ENCODE measurements at places on chromosomes 12 and 14. TPM values are rescaled to one million over a fixed set of nuclear protein-coding genes. Genes with fewer than 3 reads are reported as not detected.
A peak's percentile ranks its signal among the peaks of the same experiment; 100 is the strongest.

The ERBB3 gene
- 212 TPM for polyA plus RNA-seq

The KRT71 gene
- not detected for polyA plus RNA-seq

The PRPH gene
- polyA plus RNA-seq, result 1.4 TPM

The NAV3 gene
- 22.2 TPM for polyA plus RNA-seq

The TMEM179 gene
- 0.86 TPM for polyA plus RNA-seq

- DNase-seq, result no peak
Observed at GRCh38 chr12:65594409-65594808, 229.9 kb upstream of the HMGA2 start.

GRCh38 chr14:104665657-104666522 lies 23.5 kb upstream of the INF2 start:
- DNase-seq, result no peak

DNA sequence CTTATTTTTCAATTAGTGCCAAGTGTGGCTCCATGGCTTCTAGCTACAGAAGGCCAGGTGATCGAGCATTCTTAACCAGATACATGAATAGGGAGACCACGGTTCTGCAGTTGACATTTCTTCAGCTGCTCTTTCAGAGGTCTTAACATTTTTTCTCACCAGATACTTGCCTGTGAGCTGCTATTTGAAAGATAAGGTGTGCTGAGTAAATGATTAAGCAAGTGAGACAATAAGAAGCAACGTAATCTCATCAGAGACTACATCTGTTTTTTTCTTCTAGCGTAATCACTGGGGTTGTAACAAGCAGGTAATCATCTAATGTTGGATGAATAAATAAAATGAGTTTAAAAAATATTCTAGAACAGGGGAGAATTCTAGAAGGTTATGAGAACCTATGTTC lies 912.9 kb downstream of the DIO2 start:
- no peak for DNase-seq

DNA sequence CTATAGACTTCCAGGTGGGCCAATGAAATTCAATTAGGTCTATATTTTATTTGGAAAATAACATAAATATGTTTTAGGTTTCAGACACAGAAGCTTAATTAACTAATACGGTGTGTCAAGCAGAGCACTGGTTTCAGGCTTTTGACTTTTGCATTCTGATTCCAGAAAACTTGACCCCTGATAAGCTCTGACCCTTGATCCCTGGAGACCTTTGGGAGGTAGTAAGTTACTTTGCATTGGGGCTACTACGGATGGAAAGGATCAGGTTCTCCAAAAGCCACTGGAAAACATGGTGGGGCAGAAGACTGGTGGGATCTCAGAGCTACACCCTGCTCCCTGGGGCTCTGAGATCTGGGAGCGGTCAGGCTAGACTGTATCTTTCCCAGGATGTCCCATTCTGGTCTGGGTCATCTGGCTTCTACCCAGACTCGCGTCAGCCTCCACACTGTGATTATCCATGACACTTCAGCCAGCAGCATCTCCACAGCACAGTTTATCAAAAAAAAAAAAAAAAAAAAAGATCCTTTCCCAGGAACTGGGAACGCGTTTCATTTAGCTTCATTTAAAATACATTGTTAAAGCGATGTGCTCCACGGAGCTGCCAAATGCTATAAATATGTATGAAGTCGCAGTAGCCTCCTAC lies 17.8 kb upstream of the EMP1 start:
- DNase-seq, result no peak

- no peak for DNase-seq
Observed at GRCh38 chr14:60196291-60196690, 31.1 kb upstream of the DHRS7 start.

DNA sequence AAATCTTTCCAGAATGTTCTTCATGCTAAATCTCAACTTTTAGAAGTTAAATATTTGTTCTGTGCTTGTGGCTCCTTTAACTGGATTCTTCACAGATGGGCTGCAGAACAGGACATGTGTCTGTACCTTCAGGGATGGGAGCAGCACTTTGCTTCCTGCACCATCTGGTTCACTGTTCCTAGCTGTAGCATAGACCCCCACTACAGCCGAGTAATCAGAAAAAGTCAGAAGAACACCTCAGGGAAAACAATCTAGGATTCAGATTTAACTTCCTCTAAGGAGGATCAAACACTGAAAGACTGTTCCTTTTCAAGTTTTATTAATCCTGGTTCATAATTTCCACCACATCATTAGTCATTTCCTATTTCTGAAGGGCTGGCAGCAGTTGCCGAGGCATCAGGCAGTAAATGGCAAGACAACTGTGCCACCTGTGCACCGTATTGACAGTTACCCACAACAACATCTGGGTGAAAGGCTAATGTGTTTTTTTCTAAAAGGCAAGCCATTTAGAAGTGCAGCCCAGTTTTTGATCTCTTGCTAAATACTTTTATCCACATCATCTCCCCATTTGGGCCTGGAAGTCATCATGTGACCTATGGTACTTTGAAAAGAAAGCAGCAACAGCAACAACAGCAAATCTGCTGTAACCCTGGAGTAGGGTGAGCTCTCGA lies 212.8 kb upstream of the BMP4 start:
- DNase-seq, result no peak

DNA sequence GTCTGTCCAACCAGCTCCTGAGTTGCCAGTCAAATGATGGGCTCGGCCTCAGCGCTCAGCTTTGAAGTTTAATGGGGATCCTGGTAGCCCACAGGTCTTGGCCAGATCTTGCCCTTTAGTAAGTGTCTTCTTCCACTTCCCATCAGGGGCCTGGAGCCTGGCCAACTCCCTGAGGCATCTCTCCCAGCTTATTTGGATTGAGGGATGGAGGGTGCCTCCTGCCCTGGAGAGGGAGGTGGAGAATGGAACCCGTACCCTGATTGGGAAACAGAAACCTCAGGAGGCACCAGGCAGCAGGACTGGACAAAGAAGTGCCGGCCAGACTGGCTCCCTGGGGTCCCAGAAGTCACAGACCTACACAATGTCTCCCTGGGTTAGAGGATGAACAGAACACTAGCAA lies 40.5 kb upstream of the LTBP2 start:
- no peak for DNase-seq

DNA sequence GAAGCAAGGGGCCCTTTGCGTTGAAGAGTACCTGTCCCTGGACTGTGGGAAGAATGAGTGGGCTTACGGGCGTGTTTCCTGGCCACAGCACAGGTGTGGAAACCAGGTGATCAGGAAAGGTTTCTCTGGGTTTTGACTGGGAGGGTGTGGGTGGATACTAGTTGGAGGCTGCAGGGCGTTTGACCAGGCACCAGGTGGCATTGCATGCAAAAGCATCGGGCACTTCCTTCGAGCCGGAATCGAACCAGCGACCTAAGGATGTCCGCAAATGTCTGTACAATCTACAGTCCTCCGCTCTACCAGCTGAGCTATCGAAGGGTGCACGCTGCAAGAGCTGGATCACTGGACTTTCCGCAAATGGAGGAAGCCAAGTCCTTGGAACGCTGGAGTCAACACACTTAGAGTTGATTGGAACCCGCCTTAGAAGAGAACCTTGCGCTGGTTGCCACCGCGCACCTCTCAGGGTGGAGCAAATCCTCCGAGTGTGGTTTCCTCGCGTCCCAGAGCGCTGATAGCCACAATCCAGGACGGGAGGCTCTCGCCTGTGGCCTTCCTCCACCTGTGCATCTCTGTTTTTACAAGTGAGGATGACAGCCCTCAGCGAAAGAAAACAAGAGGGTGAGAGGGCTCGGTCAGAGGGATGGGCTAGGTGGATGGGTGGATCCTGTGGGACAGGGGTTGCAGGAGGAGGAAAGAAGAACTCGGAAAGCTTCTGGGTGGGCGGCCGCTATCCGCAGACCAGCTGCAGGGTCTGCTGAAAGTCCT lies 21.2 kb upstream of the RNASE4 start:
- peak; percentile 33 for DNase-seq

DNA sequence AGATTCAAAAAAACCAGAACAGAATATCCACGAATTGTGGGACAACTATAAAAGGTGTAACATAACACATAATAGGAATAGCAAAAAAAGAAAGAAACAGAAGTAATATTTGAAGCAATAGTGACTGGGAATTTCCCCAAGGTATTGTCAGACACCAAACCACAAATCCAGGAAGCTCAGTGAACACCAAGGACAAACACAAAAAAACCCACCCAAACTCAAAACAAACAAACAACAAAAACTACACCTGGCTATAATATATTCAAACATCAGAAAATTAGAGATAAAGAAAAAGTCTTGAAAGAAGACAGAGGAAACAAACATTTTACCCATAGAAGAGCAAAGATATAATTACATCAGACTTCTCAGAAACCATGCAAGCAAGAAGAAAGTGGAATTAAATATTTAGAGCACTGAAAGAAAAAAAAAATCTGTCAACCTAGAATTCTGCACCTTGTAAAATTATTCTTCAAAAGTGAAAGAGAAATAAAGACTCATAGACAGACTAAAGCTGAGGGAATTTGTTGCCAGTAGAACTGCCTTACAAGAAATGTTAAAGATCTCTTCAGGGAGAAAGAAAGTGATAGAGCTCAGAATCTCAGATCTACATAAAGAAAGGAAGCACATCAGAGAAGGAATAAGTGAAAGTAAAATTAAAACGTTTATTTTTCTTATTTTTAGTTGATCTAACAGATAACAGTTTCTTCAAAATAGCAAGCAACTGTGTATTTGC lies 12.1 kb upstream of the HMGA2 start:
- DNase-seq, result no peak

GRCh38 chr14:73719791-73720190 lies 5.6 kb upstream of the PNMA1 start:
- DNase-seq, result no peak

DNA sequence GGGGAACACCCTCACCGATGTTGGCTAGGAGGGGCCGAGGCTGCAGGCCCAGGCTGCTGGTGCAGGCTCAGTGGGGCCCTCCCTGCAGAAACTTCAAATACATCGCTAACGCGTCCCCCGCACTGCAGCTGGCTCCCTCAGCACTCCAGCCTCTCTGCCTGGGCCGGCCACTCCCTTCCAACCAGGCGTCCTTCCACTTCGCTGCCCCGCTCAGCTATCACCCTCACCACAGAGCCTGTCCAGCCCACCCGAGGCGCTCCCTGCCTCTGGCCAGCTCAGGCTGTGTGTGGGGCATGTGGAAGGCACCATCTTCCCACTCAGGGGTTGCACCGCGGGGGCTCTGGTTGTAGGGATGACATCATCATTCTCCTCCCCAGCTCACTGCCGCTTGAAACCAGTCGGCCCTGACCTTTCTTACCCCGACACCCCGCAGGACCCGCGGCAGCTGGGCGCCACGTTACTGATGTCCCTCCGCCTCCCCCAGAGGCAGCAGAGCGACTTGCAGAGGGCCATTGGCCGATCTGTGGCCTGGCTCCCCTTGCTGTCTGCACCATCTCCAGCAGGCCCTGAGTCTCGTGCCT lies 199.9 kb upstream of the RTL1 start:
- DNase-seq, result no peak

DNA sequence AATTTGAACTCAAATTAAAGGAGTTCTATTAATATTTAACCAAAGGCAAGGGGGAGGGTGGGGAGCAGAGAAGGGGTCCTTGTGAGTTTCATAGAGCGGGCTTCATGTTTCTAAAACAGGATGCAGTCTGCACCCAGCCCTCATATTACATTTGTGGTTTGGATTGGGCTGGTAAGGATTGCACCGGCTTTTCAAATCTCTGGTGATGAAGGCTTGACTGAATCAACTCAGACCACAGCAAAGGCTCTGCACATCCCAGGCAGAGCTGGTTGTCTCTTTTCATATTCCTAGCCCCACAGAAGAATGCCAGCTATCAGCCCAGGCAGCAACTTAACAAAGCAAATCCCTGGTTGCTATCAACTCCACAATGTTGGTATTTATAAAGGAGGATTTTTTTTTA lies 1221.4 kb downstream of the VRK1 start:
- no peak for DNase-seq

GRCh38 chr14:66993512-66993911 lies 195.7 kb upstream of the GARIN2 start:
- DNase-seq, result no peak

DNA sequence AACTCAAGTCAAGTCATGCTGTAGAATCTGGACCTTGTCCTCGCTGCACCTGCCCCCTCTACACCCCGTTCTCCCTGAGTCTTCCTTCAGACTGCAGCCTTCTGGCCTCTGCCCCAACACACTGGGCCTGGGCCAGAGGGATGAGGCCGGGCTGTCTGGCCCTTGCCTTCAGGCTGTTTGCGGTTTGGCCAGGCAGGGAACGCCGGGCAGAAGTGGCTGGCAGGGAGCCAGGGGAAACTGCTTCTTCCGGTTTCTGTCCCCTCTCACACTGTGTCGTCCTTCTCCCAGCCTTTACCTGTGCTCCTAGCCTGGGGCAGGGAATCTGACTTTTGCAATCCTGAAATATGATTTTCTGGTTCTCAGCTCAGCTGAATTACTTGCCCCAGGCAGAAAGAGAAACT lies 13.5 kb downstream of the DGLUCY start:
- DNase-seq, result no peak

DNA sequence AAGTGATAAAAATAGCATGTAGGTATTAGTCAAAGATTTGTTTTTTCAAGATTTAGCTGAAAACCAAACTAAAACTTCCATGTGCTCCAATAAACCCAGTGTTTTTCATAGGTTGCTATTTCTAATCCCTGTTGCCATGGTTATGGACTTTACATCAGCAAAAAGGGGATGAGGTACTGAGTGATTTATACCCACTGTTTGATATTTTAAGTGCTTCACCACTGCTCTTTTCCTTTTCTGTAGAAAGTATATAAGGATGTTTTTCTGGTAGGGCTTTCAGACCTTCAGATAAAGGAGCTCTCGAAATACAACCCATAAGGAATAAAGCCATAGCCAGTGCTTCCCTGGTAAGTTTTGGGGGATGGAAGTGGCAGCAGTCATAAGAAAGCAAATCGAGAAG lies at the start of gene OTOGL:
Gene OTOGL (plus strand): TSS at position 279 of the 400 bp plus-strand sequence. CDS start 109,895 bp downstream, outside the sequence.
- DNase-seq, result no peak

GRCh38 chr14:91417120-91417982 lies at the start of gene CCDC88C:
CCDC88C (minus strand) TSS chr14:91417820; CDS start chr14:91417690, 130 bp downstream.
- peak; percentile 42 for DNase-seq

DNA sequence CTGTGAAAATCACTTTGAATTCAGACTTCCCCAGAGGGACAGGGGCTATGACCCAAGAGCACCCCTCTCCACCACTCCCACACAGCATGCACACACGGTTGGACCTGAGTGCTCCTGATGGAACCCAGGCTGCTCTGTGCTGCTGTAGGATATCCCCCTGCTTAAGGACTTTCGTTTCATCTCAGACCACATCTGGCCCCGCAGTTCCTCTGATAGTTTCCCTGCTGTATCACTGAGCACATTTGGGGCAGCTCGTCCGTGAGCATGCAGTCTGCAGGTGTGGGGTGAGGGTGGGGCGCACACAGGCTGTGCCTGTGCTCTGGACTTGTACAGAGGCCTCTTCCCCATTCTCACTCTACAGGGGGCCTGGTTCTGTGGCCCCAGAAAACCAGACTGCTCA lies 345.2 kb upstream of the FKBP4 start:
- no peak for DNase-seq

DNA sequence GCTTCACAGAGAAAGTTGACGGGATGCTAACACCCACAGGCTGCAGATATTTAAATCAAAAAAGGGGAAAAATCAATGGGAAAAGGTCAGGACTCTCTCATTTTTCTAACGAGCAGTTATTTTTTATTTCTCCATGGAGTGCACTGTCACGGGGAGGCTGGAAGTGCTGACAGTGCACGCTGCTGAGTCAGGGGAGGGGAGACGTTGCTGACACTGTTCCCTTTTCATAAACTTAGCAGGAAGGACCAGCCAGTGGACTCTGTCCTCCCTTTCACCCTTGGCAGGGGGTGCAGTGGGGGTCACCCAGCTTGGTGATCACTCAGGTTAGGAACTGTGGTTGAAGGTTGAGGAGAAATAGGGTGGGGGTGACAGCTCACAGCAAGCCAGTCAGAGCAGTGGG lies 65.6 kb upstream of the FUT8 start:
- DNase-seq, result no peak
